ENCODE measurements at places on chromosomes 13 and 19.

DNA sequence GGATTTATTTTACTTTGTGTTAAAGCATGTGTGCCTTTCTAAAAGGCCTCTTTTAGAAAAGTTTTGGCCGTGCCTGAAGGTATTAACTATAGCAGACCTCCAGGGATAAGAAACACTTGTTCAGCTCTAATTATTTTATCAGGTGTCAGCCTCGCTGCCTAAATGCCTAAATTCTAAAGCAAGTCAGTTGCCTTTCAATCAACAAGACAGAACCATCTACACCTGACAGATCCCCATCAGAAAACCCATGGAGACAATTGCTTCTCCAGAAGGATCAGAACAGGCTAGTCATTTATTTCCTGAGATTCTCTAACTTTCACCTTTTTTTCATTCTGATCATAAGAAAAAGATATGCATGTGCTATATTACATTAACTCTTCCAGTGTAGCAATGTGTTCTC, 171.4 kb upstream of the GPC6 start:
- no peak for DNase-seq

GRCh38 chr13:41458761-41459431, 1.5 kb downstream of the RGCC start:
- peak; percentile 23 for DNase-seq

- DNase-seq, result no peak
Measured at GRCh38 chr19:19491321-19492025, 23.9 kb downstream of the TSSK6 start.

GRCh38 chr19:13172346-13173138, 22.3 kb downstream of the IER2 start:
- no peak for DNase-seq

DNA sequence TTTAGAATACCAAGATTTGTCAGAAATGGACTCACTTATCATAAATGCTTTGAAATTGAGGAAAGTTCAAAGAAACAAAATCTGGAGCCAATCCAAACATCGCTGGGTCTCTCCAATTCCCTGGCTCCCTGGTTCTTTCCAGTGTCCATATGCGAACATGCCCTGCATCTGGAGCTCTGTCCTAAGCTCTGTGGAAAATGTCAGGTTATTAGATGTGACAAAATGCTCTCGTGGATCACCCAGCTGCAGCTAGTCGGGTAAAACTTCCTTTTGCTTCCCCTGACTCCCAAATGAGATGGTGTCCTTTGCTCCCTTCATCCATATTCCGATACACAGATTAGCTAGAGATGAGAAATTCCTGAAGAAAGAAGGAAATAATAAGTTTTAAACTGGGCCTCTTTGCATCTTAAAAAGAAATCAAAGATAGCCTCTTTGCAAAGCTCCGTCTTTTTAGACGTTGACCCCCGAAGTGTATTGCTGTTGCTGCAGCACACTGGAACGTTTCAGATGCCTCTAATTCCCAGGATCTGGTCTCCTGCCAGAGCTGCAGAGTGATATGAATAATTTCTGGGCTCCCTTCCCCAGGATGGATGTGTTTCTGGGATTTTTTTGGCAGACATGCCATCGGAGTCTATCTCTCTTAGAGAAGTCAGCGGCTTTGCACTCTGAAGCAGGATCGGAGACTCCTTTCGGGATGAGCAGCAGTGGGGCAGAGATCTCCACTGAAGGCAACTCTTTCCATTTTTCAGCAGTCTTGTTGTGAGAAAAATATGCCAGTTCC, 102.9 kb downstream of the TEX26 start:
- no peak for DNase-seq

DNA sequence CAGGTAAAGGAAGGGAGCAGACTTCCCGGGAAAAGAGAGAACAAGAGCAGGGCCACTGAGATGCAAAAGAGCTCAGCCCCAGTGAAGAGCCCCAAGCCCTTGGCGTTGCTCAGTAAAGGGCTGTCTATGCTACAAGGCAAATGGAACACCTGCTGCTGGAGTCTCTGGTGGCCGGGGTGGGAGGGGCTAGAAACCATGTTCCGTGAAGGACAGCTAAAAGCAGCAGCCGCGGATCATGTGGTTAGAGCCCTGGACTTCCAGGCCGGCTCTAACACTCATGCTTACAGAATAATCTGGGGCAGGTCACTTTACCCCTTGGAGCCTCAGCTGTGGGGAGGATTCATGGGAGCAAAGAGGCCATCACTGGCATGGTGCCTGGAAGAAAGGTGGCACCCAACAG, 17.8 kb downstream of the POU2F2 start:
- DNase-seq, result no peak

DNA sequence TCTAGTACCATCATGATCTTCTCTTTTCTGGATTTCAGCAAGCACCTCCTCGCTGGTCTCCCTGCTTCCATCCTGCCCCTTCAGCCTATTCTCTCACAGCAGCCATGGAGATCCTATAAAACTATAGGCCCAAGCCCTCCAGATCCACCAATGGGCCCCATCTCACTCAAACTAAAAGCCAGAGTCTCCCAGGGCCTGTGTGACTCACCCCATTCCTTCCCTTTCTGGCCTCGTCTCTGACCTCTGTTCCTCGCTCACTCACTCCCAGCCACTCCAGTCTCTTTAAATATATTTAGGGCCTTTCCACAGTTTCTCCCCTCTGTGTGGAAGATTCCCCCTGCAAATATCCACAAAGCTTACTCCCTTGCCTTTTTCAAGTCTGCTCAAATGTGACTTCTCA, 89.7 kb downstream of the HSPH1 start:
- DNase-seq, result no peak

GRCh38 chr13:74485757-74486156, 351.6 kb upstream of the KLF12 start:
- DNase-seq, result no peak

GRCh38 chr19:977058-977464, 7.1 kb upstream of the WDR18 start:
- no peak for DNase-seq

Data from iPS DF 19.7 (cell line).